ENCODE measurements at places on chromosomes 2 and 18.
A peak's percentile ranks its signal among the peaks of the same experiment; 100 is the strongest.

DNA sequence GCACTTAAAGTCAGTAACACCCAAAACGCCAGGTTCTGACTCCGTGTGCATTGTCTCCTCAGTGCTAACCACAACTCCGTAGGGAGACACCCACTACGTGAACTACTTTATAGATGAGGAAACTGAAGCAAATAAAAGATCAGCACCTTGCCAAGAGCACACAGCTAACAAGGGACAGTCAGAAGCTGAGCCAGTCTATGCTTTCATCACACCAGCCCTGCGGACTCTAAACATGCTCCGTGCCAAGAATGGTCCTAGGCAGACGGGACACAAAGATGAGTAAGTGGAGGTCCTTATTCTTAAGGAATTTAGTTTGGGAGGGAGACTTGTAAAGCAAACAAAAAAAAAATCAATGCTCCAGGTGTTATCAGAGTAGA is 9.6 kb downstream of the MBOAT2 start:
- DNase-seq: no peak

DNA sequence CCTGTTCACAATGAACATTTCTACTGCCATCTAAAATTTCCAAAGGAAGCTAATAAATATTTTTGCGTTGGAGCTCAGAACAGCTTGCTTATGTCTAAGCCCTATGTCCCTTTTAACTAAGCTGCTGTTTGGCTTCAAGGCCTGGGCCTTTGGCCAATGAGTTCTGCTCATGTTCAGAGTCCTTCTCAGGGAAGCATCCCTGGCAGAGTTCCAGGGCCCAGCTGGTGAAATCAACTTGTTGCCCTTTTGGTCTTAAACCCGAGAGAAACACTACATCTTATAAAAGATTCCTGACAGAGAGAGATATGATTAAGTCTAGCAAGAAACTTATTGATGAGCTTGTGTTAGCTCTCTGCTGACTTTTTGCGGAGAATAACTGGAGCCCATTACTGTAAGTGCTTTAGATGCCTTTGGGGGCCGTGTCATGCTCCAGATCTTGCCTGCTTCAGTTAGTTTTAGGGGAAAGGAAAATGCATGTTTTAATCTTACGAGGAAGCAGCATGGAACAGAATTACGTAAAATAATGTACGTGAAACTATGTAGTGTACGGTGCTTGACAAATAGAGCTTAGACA is 102.5 kb upstream of the NOSTRIN start:
- no peak for DNase-seq

- no peak for DNase-seq
Measured at GRCh38 chr2:195612611-195613495, 44.2 kb upstream of the SLC39A10 start.

- DNase-seq: peak; percentile 78
Measured at GRCh38 chr2:31170071-31170698, 31.9 kb upstream of the GALNT14 start.

GRCh38 chr18:31101183-31102024 is 817 bp downstream of the DSC2 start:
- DNase-seq: no peak

DNA sequence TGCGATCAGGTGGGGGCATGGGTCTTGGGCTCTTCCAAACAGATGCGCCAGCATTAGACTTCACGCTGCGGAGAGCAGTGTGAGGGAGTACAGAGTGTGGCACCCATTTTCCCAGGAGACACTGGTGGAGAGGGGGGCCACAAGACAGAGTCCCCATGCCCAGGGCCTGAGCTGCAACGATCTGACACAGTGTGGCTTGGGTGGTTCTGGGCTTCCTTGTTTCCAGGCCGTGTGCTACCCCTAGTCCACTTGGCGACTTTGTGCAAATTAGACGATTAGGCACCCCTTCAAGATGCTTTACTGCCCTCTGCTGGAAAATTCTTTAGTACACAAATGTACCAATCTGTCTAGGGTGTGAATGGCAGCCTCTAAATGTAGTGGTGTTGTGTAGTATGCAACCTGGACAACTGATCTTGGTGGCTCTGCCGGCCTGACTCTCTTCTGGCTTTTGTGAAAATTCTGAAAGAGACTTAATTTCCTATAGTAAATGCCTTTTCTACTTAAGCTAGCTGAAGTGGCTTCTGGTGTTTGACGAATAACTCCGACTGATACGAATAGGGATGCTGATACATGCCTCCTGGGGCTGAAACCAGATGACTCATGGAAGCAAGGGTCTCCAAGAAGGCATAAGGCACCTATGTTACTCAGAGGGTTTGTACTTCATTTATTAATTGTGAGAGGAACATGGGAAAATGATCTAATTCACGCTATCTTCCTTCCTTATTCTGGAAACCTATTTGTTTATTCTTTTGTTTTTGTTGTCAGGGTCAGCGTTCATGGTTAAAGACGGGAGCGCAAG is 92.3 kb upstream of the SMAD2 start:
- peak; percentile 52 for DNase-seq

- DNase-seq: peak; percentile 57
Measured at GRCh38 chr2:112121682-112122254, 16.4 kb upstream of the FBLN7 start.

DNA sequence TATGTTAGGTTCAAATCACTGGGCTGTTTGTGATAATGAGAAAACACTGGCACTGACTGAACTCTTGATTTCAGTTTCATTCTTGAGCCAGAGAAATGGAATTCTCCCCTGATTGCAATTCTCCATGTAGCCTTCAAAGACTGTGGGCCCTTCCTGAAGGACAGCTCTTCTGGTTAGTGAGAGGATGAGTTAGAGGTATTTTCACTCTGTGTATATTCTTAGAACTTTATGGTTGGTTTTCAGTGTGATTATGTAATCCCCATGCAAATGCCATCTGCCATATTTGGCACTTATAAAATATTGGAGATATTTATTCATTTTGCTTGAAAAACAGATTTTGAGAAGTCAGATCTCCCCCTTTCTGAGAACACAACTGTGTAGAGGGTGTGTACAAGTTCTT is 323.7 kb downstream of the SLC4A3 start:
- no peak for DNase-seq

DNA sequence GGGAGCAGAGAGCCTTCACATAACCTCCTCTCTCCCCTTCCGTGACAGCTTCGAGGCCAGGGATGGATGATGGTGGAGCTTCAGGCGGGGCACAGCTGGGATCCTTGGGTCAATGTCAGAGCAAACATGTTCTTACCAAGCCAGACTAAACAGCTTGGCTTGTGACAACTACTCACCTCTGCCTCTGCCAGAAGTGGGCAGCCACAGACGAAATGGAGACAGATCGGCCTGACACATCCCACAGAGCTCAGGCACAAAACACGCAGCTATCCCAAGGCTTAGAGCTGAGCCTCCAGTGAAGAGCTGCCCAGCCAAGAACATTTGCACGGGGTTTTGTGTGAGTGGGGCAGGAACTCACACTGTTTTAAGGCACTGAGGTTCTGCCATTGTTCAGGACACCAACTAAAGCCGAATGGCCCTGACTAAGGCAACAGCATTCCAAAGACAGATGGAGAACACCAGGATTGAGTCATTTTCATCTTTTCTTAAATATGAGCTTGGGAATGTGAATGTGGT is 12.8 kb downstream of the PXDN start:
- no peak for DNase-seq

GRCh38 chr18:46163091-46163490 is 58.9 kb downstream of the HAUS1 start:
- no peak for DNase-seq

DNA sequence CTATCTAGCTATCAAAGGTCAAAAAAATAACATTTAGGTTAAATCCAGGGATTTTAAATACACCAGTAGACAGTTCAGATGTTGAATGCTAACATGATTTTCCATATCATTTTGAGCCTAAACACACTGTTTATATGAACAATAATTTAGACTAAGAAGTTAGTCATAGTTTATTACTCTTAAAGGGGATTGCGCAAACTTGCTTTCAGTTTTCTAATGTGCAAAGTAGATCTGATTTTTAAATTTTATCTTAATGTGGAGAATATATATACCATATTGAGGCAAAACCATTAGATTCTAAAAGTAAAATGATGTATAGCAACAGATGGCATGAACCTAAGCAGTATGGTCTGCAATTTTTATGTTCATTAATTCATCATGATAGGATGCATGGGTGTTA is 76.6 kb downstream of the CDH7 start:
- DNase-seq: no peak

DNA sequence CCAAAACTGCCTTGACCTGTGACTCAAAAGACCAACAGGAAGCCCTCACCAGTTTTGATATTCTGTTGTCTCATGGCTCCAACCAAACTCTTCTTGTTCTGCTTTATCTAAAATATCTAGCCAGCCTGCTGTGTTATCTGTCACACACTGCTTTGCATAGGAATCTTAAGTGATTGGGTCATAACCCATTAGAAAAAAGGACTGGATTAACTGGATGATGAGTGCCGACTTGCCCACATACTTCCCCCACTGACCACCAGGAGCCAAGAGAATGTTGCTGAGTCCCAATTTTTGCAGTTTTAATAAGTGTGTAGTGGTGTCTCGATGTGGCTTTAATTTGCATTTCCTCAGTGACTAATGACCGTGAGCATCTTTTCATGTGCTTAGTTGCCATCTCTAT is 6.5 kb downstream of the MOGAT1 start:
- DNase-seq: no peak

GRCh38 chr2:80815259-80815658 is 510.7 kb upstream of the LRRTM1 start:
- no peak for DNase-seq

- no peak for DNase-seq
Measured at GRCh38 chr18:23661735-23662308, 889 bp downstream of the ANKRD29 start.

DNA sequence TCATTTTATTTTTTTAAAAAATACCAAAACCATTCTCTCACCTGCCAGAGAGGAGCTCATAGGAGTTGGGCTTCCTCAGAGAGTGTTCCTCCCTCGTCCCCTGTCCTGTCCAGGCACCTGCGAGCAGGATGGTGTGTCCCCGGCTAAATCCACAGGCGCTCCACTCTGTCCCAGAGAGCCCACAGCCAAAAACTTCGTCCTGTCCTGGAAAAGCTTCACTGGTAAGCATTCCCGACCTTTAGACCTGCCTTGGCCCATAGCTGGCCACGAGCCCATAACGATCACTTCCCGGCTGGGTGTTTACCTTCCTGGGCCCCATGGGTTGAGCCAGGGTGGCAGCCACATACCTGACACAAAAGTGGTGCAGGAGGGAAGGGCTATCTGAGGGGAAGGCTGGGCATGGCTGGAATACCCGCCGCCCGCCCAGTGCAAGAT is at the start of gene NGEF:
Gene NGEF, minus strand, starts transcription at position 230 of the 435 bp plus-strand sequence. CDS start 38,366 bp downstream, outside the sequence.
- no peak for DNase-seq

DNA sequence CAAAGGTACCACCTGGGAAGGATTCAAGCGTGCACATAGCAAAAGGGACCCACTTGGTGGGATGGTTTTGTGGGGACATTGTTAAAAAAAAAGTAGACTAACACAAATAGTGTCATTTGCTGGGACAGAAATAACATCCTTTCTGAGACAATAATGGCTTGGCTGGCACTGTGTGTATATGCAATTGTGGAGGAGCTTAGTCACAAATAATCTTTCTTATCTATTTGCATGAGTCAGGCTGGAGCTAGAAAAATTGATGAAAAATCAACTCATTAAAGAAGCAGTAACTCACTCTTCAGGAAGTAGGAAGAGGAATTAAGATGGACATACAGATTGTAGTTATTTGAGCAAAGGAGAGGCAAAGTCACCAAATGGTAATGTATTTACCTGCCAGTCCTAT is 29.5 kb upstream of the ITGB6 start:
- no peak for DNase-seq

DNA sequence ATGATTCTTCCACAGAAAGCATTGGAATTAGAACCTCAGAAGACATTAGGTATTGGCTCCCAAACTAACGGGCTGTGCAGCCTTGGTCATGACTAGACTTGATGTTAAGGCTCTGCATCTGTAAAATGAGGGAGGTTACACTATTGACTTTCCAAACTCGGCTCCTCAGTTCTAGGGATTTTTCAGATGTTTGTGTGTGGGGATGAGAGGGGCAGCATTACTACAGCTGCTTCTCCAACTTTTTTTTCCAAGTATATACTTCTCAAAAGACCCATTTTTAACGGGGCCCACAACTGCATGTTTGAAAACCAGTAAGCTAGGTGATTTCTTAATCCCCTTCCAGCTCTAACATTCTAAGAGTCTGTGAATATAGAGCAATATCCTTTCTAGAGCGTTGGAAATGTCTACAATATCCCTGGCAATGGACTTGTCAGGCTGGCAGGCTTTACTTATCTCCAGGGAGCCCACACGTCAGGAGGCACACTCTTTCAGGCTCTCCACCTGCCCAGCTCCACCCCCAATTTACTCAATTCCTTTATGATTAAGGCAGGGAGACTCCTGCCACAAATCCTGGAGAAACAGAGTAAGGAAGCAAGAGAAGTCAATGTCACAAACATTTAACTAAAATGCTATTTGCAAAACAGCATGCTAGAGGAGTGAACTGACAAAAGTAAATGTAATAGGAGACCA is 844 bp upstream of the MPV17 start:
- no peak for DNase-seq

DNA sequence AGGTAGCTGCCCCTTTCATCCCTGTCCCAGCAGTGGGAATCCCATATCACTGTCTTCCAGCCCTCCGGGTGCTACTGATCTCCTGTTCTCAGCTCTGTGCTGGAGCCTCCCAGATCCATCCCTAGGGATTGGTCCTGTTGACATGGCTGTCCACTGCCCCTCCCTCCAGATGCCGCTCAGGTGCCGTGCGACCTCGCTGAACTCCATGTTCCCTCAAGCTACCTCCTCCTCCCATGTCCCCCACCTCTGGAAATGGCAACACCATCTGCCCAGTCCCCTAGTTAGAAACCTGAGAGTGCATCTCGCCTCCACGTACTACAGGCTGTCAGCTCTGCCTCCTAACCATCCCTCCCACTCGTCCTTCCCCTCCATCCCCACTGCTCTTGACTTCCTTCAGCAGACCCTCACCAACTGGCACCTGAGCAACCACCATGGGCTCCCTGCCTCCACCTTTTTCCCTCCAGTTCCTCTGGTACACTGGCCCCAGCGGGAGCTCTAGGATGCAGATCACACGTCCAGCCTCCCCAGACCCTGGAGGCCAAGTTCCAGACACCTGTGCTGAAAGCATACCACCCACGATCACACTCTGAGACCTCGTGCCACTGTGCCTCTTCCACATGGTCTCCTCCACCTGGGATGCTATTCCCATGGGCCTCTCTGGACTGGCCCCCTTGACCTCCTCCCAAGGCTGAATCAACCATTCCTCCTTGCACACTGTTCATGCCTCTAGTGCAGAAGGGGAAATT is 106.8 kb downstream of the KLHL29 start:
- no peak for DNase-seq

GRCh38 chr18:7840411-7840810 is 273.3 kb downstream of the PTPRM start:
- DNase-seq: no peak

DNA sequence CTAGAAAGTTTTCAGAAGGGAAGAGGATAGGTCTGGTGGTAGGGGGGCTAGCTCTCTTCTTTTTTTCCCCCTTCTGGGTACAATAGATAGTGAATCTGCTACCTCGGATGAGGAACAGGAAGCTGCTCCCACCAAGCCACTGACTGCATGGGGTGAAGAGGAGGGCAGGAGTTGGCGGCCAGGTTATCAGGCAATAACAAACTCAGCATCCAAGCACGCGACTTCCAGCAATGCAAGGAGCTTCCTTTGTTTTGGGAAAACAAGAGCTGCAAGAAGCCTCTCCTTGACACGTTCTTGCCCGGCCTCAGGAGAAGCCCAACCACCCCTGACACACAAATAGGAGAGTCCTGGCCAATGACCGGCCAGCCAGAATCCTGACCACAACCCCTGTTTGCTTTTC is 32.2 kb downstream of the NHEJ1 start:
- DNase-seq: no peak
